ENCODE measurements at places on chromosomes 6 and 20.
A peak's percentile ranks its signal among the peaks of the same experiment; 100 is the strongest.

DNA sequence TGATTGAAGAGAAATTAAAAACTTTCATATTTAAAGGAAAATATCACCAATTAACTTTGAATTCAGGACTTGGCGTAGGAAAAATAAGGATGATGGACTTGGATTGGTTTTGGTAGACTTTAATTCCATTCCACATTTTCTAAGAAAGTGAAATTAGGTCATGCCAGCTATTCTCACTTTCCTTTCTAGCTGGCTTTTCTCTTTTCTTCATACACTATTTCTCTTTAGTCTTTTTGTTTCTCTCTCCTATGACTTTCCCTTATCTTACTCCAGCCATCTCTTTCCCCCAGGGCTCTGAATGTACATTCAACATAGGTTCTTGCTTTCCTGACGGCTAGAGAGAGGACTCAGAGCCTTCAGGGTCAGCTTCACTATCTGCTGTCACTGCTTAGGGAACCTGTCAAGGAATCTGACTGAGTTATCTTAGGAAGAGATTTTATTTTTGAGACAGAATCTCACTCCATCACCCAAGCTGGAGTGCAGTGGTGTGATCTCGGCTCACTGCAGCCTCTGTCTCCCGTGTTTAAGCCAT, 61.4 kb upstream of the MCM9 start:
- no peak overlapping the region for H3K27ac ChIP-seq
- H3K27me3 ChIP-seq = peaks cover 5% of the 10 kb centered on the region
- H3K36me3 ChIP-seq = no peaks in the 10 kb centered on the region
- DNase-seq = no peak
- H3K4me3 ChIP-seq = no peak overlapping the region
- no peaks in the 10 kb centered on the region for H3K4me1 ChIP-seq

DNA sequence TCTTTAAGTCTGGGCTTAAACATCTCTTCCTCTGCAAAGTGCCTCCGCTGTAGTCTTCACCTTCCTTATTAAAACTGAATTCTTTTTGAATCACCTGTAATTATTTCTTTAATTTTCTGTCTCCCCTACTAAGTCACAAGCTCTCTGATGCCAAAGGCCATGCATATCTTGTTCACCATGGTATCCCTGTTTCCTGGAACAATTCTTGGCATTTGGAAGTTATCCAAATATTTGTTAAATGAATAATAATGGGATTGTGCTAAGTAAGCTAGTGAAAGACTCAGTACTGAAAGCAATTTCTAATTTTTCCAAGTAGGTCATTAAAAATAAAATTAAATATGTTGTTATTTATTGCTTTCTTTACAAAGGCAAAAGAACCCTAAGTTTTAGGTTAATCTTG, 12.2 kb downstream of the SNAP91 start:
- H3K27ac ChIP-seq = peak overlapping the region; percentile 13
- H3K36me3 ChIP-seq = no peaks in the 10 kb centered on the region
- DNase-seq = no peak
- no peaks in the 10 kb centered on the region for H3K4me1 ChIP-seq
- H3K4me3 ChIP-seq = no peak overlapping the region
- peaks cover 18% of the 10 kb centered on the region for H3K27me3 ChIP-seq

- peaks cover 40% of the 10 kb centered on the region for H3K4me1 ChIP-seq
- H3K4me3 ChIP-seq = no peak overlapping the region
- no peak for DNase-seq
- peak overlapping the region; percentile 42 for H3K27ac ChIP-seq
- peaks cover 24% of the 10 kb centered on the region for H3K36me3 ChIP-seq
Observed at GRCh38 chr6:150894935-150895552, 29.5 kb downstream of the MTHFD1L start.

GRCh38 chr6:97068211-97068610, 143.7 kb downstream of the KLHL32 start:
- H3K27me3 ChIP-seq = peaks cover 14% of the 10 kb centered on the region
- peak; percentile 22 for DNase-seq
- no peaks in the 10 kb centered on the region for H3K36me3 ChIP-seq
- no peak overlapping the region for H3K4me3 ChIP-seq
- no peak overlapping the region for H3K27ac ChIP-seq

DNA sequence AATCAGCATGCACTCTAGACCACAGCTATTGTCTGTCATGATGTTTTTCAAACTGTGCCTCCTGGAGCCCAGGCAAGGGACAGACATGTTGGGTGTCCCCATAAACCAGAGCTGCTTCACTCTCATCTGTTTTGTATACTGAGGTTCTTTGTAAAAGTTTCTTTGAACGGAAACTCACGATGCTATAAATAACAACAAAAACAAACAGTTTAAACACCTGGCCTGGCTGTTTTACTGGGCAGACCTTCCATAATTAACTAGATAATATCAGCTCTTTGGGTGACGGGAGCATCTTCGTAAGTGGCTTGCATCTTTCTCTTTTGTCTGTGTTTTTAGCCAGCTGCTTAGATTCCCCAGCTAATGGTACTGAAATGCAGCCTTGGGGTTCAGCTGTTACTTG, 190.3 kb downstream of the ZDHHC14 start:
- peaks cover 4% of the 10 kb centered on the region for H3K4me1 ChIP-seq
- H3K27me3 ChIP-seq = no peaks in the 10 kb centered on the region
- no peak for DNase-seq
- H3K36me3 ChIP-seq = no peaks in the 10 kb centered on the region

- no peaks in the 10 kb centered on the region for H3K36me3 ChIP-seq
- no peak overlapping the region for H3K4me3 ChIP-seq
- no peak for DNase-seq
- peaks cover 88% of the 10 kb centered on the region for H3K27me3 ChIP-seq
- H3K4me1 ChIP-seq = peaks cover 58% of the 10 kb centered on the region
Observed at GRCh38 chr6:41497994-41498393, 48.2 kb upstream of the FOXP4 start.

GRCh38 chr6:33993653-33994471, 152.0 kb downstream of the GRM4 start:
- no peaks in the 10 kb centered on the region for H3K36me3 ChIP-seq
- no peak overlapping the region for H3K4me3 ChIP-seq
- DNase-seq = no peak
- peaks cover 58% of the 10 kb centered on the region for H3K4me1 ChIP-seq
- H3K27ac ChIP-seq = no peak overlapping the region

DNA sequence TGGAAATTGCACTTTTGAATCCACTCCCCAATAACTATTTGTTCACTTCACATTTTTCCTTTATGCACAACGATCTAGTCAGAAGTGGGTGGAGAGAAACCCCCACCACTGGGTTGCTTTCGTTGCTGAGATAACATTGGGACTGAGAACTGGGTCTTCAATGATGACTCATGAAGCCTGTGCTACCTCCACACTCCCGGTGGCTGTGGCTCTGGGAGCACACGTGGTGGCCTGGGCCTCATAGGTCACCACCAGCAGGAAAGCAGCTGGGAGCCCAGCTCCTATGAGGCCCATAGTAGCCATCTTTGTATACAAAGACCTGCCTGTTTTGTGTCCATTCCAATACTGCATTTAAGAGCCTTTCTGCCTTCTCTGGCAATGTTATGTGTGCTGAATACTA, 178.0 kb upstream of the SASH1 start:
- no peak for DNase-seq
- H3K27ac ChIP-seq = no peak overlapping the region
- no peak overlapping the region for H3K4me3 ChIP-seq

GRCh38 chr6:49946835-49947234, 17.1 kb downstream of the DEFB114 start:
- H3K4me3 ChIP-seq = no peak overlapping the region
- H3K27ac ChIP-seq = no peak overlapping the region
- H3K27me3 ChIP-seq = no peaks in the 10 kb centered on the region
- H3K4me1 ChIP-seq = no peaks in the 10 kb centered on the region
- no peaks in the 10 kb centered on the region for H3K36me3 ChIP-seq

DNA sequence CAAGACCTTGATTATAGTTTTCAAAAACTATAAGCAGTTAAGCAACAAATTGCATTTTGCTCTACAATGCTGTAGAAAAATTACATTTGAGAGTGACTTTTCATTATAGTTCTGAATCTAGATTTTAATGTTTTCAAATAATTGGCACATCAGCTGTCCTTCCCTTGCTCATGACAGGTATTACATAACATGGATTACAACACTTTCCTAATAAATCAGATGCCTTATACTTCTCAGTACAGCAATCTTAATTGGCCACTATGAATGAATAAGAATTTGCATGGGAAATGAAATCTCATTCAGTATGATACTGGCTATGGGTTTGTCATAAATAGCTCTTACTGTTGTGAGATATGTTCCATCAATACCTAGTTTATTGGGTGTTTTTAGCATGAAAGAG, 29.9 kb downstream of the HSF2 start:
- H3K36me3 ChIP-seq = peaks cover 88% of the 10 kb centered on the region
- H3K27me3 ChIP-seq = no peaks in the 10 kb centered on the region
- DNase-seq = no peak
- no peaks in the 10 kb centered on the region for H3K4me1 ChIP-seq

DNA sequence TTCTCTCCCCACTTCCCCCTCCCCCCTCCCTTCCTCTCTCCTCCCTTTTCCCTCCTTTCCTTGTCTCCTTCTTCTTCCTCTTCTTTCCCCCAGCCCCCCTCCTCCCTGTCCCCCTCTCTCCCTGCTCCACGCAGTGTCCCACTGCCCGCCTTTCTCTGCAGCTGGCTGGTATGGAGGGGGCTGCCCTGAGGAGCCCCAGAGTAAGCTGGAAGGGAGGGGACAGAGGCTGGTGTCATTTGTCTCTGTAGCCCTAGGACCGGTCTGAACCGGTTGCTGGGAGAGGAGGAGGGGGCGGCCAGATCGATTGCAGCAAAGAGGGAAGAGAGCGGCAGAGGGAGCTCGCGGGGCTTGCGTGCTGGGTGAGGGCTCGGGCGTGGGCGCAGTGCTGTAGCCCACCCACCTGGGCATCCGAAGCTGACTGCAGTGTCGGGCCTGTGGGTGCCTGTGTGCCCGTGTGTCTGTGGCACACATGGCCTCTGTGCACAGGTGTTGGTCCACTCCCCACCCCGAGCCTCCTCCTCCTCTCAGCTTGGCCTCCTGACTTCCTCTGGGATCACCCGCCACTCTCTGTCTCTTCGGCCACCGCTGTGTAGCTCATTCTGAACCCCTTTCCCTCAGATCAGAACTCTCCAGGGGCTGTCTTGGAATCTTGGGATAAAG, 50.6 kb downstream of the SRC start:
- H3K27ac ChIP-seq = peak overlapping the region; percentile 94
- H3K27me3 ChIP-seq = peaks cover 4% of the 10 kb centered on the region
- H3K4me1 ChIP-seq = peaks cover 33% of the 10 kb centered on the region
- peak overlapping the region; percentile 54 for H3K4me3 ChIP-seq
- H3K36me3 ChIP-seq = peaks cover 6% of the 10 kb centered on the region
- DNase-seq = peak; percentile 85

DNA sequence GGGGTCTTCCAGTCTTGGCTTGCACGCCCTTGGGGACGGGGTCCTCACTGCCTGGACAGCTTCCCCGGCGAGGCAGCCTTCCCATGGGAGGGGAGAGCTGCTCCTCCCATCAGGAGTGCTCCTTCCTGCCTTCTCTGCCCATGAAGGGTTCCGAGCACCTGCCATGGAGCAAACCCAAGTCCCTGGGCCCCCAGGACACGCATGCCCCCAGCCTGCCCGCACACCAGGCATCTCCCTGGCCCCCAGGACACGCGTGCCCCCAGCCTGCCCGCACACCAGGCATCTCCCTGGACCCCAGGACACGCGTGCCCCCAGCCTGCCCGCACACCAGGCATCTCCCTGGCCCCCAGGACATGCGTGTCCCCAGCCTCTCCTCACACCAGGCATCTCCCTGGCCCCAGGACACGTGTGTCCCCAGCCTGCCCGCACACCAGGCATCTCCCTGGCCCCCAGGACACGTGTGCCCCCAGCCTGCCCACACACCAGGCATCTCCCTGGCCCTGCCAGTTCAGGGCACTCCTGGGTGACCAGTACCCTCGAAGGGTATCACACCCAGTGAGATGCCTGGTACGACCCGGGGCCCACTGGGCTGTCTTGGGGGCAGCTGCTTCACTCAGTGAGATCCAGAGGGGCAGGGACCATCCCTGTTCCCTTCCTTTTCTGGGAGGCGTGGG, 21.7 kb downstream of the COL20A1 start:
- H3K4me3 ChIP-seq = no peak overlapping the region
- no peak overlapping the region for H3K27ac ChIP-seq
- no peak for DNase-seq
- H3K27me3 ChIP-seq = peaks cover 8% of the 10 kb centered on the region

DNA sequence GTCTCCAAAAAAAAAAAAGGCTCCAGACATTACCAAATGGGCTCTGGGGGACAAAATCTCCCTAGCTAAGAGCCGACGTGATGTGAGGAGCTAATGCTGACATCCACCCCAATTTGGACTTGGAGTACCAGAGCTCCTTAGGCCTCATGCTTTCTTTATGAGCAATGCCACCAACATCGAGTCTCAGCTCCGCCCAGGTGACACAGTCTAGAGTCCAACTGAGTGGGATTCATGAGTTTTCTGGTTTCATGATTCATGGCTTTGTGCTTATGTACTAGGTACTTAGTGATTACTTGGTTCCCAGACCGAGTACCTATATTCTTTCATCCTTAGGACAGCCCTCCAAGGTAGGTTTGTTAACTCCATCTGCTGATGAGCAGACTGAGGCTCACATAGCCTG, 4.4 kb downstream of the ANKRD60 start:
- DNase-seq = no peak
- peaks cover 11% of the 10 kb centered on the region for H3K36me3 ChIP-seq
- H3K4me3 ChIP-seq = no peak overlapping the region
- H3K27ac ChIP-seq = no peak overlapping the region

DNA sequence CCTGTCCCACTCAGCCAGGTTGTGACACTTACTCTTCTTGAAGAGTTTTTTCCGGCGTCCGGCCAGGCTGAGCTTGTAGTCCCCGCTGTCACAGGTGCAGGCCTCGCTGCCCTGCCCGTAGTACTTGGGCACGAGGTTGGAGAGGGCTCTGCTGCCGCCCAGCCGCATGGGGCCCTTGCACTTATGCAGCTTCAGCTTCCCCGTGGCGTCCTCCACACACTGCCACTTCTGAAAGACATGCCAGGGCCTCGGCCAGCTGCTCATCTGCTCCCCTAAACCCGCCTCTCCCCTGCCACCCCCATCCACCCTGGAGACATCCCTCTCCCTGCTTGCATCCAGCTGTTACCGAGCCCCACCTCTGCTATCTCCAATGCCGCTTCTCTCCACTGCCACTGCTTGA, 113.1 kb downstream of the SULF2 start:
- H3K4me1 ChIP-seq = peaks cover 7% of the 10 kb centered on the region
- H3K4me3 ChIP-seq = no peak overlapping the region
- H3K27ac ChIP-seq = peak overlapping the region; percentile 75
- peaks cover 13% of the 10 kb centered on the region for H3K27me3 ChIP-seq

GRCh38 chr6:34772940-34773339, 15.6 kb downstream of the SNRPC start:
- no peak overlapping the region for H3K4me3 ChIP-seq
- DNase-seq = no peak
- H3K27ac ChIP-seq = peak overlapping the region; percentile 53
- no peaks in the 10 kb centered on the region for H3K27me3 ChIP-seq
- H3K4me1 ChIP-seq = no peaks in the 10 kb centered on the region
- H3K36me3 ChIP-seq = peaks cover 79% of the 10 kb centered on the region

Data from nephron progenitor cell (in vitro differentiated cells).